CD8-positive, alpha-beta memory T cell (primary cell): ENCODE measurements at places on chromosomes 4 and X. TPM values are rescaled to one million over a fixed set of nuclear protein-coding genes. Genes with fewer than 3 reads are reported as not detected.
A peak's percentile ranks its signal among the peaks of the same experiment; 100 is the strongest.

The CTSO gene
- 4.1 TPM for total RNA-seq

The ATP5ME gene
- total RNA-seq = 284 TPM

The TLR3 gene
- 0.11 TPM for total RNA-seq

The RAI2 gene
- total RNA-seq = 0.55 TPM

The BEX1 gene
- 0.63 TPM for total RNA-seq

The TBC1D9 gene
- 0.13 TPM for total RNA-seq

The TRIM75 gene
- not detected for total RNA-seq

The SOWAHB gene
- total RNA-seq = not detected

The MAP3K15 gene
- 0.28 TPM for total RNA-seq

GRCh38 chrX:144819406-144819805 is 427.9 kb upstream of the SPANXN1 start:
- DNase-seq = no peak
- no peak overlapping the region for H3K27ac ChIP-seq
- no peaks in the 10 kb centered on the region for H3K36me3 ChIP-seq
- no peaks in the 10 kb centered on the region for H3K27me3 ChIP-seq
- no peak overlapping the region for H3K4me3 ChIP-seq

- no peaks in the 10 kb centered on the region for H3K27me3 ChIP-seq
- no peaks in the 10 kb centered on the region for H3K4me1 ChIP-seq
- no peak overlapping the region for H3K27ac ChIP-seq
- H3K36me3 ChIP-seq = no peaks in the 10 kb centered on the region
- no peak for DNase-seq
- H3K4me3 ChIP-seq = no peak overlapping the region
Observed at GRCh38 chr4:170875868-170876267, 786.1 kb upstream of the AADAT start.

- H3K36me3 ChIP-seq = no peaks in the 10 kb centered on the region
- H3K27ac ChIP-seq = no peak overlapping the region
- no peaks in the 10 kb centered on the region for H3K27me3 ChIP-seq
- DNase-seq = no peak
Observed at GRCh38 chrX:17459661-17460060, 84.7 kb downstream of the NHS start.

- no peak overlapping the region for H3K4me3 ChIP-seq
- H3K27ac ChIP-seq = no peak overlapping the region
- no peak for DNase-seq
- no peaks in the 10 kb centered on the region for H3K36me3 ChIP-seq
- no peaks in the 10 kb centered on the region for H3K4me1 ChIP-seq
Observed at GRCh38 chrX:119552508-119552907, 12.7 kb downstream of the STEEP1 start.

DNA sequence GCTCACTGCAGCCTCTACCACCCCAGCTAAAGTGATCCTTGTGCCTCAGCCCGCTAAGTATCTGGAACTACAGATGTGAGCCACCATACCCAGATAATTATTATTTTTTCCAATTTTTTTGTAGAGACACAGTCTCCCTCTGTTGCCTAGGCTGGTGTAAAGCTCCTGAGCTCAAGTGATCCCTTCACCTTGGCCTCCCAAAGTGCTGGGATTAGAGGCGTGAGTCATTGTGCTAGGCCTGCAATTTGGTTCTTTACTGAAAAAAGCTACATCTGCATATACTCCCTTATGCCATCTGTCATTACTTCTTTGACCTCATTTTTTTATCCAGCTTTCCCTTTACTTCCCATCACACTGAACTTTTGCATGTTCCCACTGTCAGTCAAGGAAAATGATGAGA is 2012.4 kb upstream of the IGFBP7 start:
- H3K27ac ChIP-seq = no peak overlapping the region
- DNase-seq = no peak
- H3K36me3 ChIP-seq = no peaks in the 10 kb centered on the region
- H3K4me3 ChIP-seq = no peak overlapping the region

GRCh38 chr4:47213106-47213505 is 181.7 kb downstream of the GABRB1 start:
- H3K36me3 ChIP-seq = no peaks in the 10 kb centered on the region
- no peaks in the 10 kb centered on the region for H3K4me1 ChIP-seq
- H3K27ac ChIP-seq = no peak overlapping the region
- no peak for DNase-seq
- H3K27me3 ChIP-seq = no peaks in the 10 kb centered on the region

DNA sequence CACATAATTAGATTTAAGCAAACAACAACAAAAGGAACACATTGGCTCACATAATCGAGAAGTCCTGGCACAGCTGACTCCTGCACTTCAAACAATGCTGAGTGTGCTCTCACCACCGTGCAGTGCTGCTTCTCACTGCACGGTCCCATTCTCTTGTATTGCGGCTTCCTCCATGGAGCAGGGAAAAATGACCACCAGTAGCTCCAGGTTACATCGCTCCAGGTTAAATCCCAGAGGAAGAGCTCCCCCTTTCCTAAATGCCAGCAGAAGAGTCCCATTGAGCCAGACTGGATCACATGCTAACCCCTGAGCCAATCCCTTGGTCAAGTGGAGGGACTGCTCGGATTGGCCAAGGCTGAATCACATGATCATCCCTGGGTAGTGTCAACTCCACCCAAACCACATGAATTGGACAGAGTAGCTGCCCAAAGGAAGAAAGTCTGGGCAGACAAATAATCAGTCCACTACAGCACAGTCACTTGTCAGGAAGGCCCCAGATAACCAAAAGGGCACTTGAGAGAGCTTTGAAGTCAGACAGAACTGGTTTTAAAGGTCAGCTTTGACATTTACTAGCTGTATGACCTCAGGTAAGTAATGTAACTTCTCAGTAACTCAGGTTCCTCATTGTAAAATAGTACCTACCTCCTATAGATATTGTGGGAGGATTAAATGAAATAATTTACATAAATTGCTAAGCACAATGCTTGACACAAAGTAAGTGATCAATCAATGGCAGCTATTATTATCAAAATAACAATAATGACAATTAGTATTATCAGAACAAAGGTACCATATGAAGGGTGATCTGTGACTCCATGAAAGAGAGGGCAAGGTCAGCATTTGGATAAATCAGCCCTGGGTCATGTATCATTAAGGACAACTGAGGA is 14.3 kb downstream of the TEC start:
- DNase-seq = no peak
- no peaks in the 10 kb centered on the region for H3K4me1 ChIP-seq
- peak overlapping the region; percentile 33 for H3K27ac ChIP-seq
- no peaks in the 10 kb centered on the region for H3K36me3 ChIP-seq
- no peaks in the 10 kb centered on the region for H3K27me3 ChIP-seq

DNA sequence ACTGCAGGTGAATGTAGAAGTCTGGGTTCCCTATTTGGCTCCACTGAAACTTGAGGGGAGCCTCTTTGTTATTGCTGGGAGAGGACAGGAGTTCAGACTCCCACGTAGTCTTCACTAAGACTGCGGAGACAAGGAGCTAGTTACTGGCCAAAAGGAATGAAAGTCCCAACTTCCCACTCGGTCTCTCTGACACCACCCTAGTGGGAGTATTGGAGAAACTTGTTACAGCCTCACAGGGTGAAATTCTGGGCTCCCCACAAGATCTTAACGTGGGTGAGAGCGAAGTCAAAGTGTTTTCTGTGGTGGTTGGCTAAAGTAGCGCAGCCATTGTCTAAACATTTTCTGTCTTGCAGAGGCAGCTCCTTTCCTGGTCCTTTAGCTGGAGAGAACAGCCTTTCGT is 13.5 kb downstream of the MYOZ2 start:
- no peak for DNase-seq
- H3K27me3 ChIP-seq = no peaks in the 10 kb centered on the region
- H3K4me3 ChIP-seq = no peak overlapping the region
- no peaks in the 10 kb centered on the region for H3K4me1 ChIP-seq

DNA sequence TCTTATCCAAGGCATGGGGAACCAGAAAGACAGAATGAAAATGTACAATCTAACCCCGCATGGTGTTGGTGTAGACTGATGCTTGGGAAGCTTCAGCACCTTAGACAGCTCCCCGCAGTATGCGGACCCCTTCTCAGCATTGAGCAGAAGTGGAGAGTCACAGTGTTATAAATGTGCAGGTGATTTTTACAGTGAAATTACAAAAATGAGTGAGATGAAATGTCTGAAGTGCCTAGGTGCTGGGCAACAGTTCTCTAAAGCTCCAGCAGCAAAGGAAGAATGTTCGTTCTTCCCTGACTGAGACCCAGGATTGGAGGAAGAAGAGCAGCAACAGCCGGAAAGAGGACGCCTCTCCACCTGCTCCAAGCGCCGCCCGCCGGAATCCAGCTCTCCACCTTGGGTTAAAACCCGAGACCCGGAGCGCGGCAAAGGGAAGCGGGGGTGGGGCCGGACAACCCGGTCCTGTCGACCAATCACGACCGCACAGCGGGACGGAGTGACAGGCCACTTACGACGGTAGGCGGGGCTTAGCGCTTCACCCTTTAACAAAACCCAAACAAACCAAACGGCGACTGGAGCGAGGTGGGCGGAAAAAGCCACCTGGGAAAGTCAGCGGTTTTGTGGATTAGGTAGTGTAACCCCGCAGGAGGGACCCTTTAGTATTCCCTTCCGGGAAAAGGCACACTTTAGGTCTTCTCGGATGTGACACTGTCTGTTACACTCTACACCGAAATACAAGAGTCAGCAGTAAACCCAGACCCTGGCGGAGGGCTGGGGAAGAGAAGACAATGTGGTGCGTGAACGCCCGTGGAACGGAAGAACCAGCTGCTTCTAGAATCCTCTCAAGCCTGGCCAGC is at the start of gene GLRA3:
TSS of gene GLRA3 (minus strand) at position 403 of the 857 bp plus-strand sequence. CDS start 436 bp downstream, outside the sequence.
- no peak within 1 kb of the TSS for H3K27ac ChIP-seq
- H3K36me3 ChIP-seq = no peaks in the 10 kb centered on the region
- H3K4me1 ChIP-seq = no peaks in the 10 kb centered on the region

- DNase-seq = no peak
- no peak overlapping the region for H3K4me3 ChIP-seq
- no peaks in the 10 kb centered on the region for H3K4me1 ChIP-seq
- H3K27me3 ChIP-seq = no peaks in the 10 kb centered on the region
Observed at GRCh38 chrX:21469071-21469470, 94.9 kb downstream of the CNKSR2 start.

GRCh38 chr4:44160776-44161367 is 287.7 kb downstream of the KCTD8 start:
- no peak overlapping the region for H3K27ac ChIP-seq
- H3K36me3 ChIP-seq = no peaks in the 10 kb centered on the region
- DNase-seq = no peak
- H3K4me3 ChIP-seq = no peak overlapping the region
- no peaks in the 10 kb centered on the region for H3K4me1 ChIP-seq

- H3K4me1 ChIP-seq = no peaks in the 10 kb centered on the region
- no peaks in the 10 kb centered on the region for H3K36me3 ChIP-seq
- DNase-seq = no peak
- H3K4me3 ChIP-seq = no peak overlapping the region
- H3K27ac ChIP-seq = no peak overlapping the region
Observed at GRCh38 chr4:93337196-93337595, 491.4 kb upstream of the ATOH1 start.

- H3K4me3 ChIP-seq = no peak overlapping the region
- H3K27me3 ChIP-seq = no peaks in the 10 kb centered on the region
- no peaks in the 10 kb centered on the region for H3K36me3 ChIP-seq
- DNase-seq = no peak
- H3K27ac ChIP-seq = no peak overlapping the region
- no peaks in the 10 kb centered on the region for H3K4me1 ChIP-seq
Observed at GRCh38 chrX:88940904-88941303, 193.9 kb downstream of the CPXCR1 start.

DNA sequence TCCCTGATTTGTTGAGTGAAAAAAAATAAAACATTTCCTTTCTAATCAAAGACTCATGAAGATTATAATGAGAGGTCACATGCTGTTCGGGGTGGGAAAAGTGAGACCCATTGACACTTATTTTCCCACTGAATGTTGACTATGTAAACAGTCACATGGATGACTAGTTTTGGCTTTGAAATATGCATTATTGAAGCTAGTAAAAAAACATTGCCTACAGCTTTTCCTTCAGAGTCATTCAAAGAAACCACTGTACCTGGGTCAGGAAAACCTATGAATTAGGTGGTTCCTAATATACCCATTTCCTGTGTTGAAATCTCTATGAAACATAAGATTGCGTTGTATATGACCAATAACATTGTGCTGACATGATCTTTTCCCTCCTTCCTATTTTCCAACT is 251.2 kb downstream of the CFAP299 start:
- H3K4me1 ChIP-seq = no peaks in the 10 kb centered on the region
- no peaks in the 10 kb centered on the region for H3K36me3 ChIP-seq
- no peaks in the 10 kb centered on the region for H3K27me3 ChIP-seq

DNA sequence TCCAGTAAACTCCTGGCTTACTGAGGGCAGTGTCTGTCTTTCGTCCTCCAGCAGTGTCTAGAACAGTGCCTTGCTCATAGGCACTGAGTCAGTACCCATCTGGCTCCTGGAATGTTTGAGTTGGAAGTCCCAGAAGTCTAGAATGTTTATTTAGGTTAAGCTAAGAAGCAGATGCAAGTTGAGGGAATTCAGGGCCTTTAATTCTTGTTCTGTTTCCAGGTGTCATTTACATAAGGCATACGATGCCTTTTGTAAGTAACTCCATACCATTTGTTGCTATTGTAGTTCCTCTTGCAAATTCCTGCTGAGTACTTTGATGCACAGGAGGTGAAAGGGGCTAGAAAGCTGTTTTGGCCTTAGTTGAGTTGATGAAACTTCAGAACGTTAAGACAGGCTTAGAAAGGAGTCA is 22.2 kb downstream of the ARHGAP10 start:
- no peak overlapping the region for H3K4me3 ChIP-seq
- no peaks in the 10 kb centered on the region for H3K27me3 ChIP-seq
- H3K27ac ChIP-seq = no peak overlapping the region
- DNase-seq = no peak
- H3K36me3 ChIP-seq = no peaks in the 10 kb centered on the region

DNA sequence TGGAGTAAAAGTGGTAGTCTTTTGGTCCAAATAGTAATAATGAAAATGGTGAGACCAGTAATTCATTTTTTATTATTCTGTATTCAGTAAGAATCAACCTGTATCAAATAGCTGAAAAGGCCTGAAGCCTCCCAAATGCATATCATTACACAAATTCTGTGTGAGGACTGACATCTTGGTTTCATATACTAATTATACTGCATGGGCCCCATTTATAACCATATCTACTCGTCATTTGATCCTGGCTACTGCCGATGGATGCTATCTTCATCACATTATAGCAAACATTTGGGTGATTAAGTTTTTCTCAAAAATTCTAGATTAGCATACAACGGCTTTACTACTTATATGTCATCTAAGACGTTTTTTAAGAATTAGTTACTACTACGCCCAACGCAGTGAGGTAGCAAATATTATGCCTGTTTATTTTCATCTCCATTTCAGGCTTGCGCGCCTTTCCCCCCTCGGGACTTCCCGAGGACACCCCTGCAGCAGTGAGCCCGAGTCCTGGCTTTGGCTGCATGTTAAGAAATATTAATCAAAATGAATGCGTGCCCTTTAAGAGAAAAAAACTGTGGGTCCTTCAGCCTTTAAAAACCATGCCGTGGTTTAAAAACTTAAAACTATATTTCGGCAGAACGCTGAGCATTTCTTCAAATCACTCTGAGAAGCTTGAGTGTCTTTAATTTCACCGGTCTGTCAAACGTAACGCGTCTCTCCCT is 814 bp upstream of the MMAA start:
- no peak for DNase-seq
- no peaks in the 10 kb centered on the region for H3K36me3 ChIP-seq
- H3K27me3 ChIP-seq = no peaks in the 10 kb centered on the region
- peaks cover 26% of the 10 kb centered on the region for H3K4me1 ChIP-seq
- H3K27ac ChIP-seq = peak overlapping the region; percentile 95

- no peak for DNase-seq
Observed at GRCh38 chr4:71648448-71648847, 135.4 kb downstream of the GC start.
